Activated CD4-positive, alpha-beta T cell treated with anti-CD3 and anti-CD28 coated beads, Interleukin-2, amount 50 U/mL, for 24 hours (primary cell): ENCODE measurements at places on chromosomes 7 and 10.

DNA sequence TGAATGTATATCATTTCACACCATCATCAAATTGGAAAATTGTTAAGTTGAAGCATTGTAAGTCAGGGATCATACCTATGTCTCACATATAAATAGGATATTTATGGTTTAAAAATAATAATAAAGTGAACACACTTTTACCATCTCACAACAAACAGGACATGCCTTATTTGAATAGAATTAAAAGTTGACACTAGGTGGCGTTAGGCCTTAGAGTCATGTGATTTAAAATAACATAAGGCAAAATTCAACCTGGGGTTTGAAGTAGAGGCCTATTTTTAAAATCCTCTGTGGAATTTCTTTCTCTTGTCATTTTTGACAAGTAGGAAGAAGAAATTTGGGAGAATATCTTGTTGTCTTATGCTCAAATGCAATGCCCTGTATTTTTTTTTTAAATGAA is 184.7 kb upstream of the PCDH15 start:
- DNase-seq: no peak

- no peak for DNase-seq
These were observed 164.6 kb downstream of the SKAP2 start for GRCh38 chr7:26699766-26700165.

DNA sequence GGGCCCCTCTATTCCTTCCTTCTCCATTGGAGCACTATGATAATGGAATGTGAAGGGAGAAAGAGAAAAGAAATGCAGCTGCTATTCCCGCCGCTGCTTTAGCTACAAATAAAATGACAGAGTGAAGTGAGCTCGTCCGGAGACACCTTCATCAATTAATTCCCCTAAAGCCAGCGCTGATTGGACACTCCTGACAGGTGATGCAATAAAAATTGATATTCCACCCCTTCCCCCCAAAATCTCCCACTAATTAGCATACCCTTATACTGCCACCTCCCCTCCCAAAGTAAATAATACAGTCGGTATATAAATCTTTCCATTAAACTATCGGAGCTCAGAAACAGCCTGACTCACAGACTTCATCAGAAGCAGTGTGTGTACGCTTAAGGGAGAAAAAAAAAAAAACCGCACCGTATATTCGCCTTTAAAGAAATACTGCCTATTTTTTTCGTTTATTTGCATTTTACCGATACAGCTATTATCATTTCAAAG is 7.3 kb downstream of the SKIDA1 start:
- DNase-seq: no peak

- DNase-seq: no peak
These were observed 341.4 kb upstream of the PODXL start for GRCh38 chr7:131897790-131898165.

GRCh38 chr7:129264534-129264933 is 39.7 kb downstream of the AHCYL2 start:
- DNase-seq: no peak

DNA sequence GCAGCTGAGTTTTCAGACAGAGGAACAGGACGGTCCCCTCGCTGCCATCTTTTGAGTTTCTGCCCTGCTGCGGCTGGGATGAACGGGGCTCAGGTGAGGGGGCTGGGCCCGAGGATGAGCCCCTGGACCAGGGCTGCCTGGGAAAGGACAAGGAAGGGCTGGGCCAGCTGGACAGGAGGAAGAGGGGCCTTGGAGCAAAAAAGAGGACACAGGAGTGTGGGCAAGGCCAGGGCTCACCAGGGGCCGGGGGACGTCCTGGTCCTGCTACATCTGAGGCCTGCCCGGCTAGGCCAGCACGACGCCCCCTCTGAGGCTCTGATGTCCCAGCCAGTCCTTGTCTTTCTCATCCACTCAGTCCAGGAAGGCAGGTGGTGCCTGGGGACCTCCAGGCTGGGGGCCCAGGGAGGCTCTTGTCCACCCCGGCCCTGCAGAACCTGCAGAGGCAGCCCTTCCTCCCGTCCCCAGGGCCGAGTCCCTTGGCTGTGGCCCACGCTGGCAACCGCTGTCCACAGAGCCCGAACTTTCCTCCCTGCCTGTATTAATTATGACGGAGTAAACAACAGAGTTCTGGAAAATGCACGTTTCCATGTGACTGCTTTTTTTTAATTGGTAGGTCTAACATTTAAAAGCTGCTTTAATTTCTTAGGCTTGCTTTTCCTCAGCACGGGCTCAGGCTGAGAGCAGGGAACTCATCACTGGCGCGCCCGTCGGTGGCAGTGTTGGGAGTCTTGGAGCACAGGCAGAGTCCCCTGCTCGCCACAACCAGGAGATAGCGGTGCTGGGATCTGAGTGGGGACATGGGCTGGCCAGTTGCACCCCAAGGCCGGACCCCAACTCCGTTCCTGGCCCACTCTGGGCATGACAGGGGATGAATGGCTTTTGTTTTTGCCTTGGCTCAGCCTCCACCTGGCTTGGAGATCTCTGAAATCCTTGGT is 187.7 kb downstream of the ELFN1 start:
- DNase-seq: no peak

GRCh38 chr10:4742217-4742616 is 83.8 kb upstream of the AKR1E2 start:
- DNase-seq: no peak

DNA sequence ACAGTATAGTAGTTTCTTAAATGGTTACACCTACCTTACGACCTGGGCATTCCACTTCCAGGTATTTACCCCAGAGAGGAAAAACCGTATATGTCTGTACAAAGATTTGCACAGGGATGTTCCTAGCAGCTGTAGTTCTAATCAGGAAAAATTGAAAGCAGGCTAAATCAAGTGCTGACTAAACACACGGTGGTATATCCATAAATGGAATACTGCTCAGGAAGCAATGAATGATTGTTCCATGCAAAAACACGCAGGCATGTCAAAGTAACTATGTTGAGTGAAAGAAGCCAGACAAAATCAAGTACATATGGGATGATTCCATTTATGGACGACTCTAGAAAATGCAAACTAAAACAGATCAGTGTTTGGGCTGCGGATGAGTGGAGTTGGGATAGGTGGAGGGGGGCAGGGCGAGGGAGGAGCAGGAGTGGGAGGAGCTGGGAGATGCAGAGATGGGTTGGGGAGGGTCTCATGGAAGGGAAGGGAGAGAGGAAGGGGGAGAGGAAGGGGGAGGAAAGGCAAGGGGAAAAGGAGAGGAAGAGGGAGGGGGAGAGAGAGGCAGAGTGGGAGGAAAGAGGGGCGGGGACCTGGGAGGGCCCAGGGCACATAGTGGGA is 484 bp upstream of the MSRB2 start:
- no peak for DNase-seq

- DNase-seq: no peak
These were observed 124.2 kb downstream of the TES start for GRCh38 chr7:116334555-116334954.

- DNase-seq: no peak
These were observed 80.7 kb downstream of the TCERG1L start for GRCh38 chr10:131230641-131231322.

- no peak for DNase-seq
These were observed 372.8 kb upstream of the CELF2 start for GRCh38 chr10:10644676-10645385.

- no peak for DNase-seq
These were observed 80.5 kb upstream of the PRKG1 start for GRCh38 chr10:50993771-50994251.

DNA sequence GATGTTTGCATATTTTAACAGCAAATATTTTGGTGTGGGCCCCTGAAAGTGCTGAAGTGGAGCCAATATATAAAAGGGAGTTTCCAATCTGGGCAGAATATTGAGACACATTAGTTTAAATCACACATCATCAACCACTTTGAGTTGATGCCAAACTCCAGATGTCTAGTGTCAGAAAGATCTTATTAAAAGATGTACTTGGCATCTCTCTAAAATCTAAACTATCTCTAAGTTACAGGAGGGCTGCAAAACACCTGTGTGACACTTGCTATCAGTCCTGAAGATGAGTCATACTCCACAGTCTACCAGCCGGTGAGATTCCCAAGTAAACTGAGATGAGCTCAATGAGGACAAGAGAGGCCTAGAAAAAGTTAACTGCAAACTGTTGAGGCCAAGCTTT is 11.4 kb downstream of the JAZF1 start:
- no peak for DNase-seq

DNA sequence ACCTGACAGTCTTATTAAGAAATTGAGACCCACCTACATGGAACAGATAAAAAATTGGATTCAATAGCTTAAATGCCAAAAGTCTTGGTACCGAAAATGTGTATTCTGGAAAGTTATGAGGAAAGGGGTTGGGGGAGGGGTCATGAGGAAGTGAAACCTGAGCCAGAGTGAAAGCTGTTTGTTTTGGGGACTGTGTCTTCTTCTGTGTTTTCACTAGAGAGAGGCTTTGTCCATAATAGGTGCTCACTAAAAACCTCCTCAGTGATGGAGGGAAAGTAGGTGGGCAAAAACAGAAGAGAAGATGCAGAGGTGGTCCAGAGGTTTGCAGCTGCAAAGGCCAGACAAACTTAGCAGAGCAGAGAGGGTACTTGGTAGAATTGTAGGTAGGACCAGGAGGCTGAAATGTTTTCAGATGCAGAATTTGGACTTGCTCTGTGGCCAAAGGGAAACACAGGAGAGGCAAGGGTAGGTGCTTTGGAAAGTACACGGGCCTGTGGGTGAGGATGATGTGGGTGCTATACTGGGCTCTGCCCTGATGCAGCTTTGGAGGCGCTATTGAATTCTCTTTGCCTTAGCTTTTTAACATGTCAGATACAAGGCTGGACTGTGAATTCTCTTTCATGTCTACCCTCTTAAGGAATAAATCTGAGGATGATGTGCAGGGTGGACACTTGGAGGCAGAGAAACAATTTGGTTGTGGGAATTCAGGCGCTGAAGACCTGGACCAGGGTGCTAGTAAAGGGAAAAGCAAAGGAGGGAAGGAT is 254.6 kb downstream of the PTEN start:
- no peak for DNase-seq

- no peak for DNase-seq
These were observed 83.0 kb downstream of the NRG3 start for GRCh38 chr10:81957976-81958375.

- no peak for DNase-seq
These were observed 10.1 kb downstream of the CARD11 start for GRCh38 chr7:3033581-3033980.

DNA sequence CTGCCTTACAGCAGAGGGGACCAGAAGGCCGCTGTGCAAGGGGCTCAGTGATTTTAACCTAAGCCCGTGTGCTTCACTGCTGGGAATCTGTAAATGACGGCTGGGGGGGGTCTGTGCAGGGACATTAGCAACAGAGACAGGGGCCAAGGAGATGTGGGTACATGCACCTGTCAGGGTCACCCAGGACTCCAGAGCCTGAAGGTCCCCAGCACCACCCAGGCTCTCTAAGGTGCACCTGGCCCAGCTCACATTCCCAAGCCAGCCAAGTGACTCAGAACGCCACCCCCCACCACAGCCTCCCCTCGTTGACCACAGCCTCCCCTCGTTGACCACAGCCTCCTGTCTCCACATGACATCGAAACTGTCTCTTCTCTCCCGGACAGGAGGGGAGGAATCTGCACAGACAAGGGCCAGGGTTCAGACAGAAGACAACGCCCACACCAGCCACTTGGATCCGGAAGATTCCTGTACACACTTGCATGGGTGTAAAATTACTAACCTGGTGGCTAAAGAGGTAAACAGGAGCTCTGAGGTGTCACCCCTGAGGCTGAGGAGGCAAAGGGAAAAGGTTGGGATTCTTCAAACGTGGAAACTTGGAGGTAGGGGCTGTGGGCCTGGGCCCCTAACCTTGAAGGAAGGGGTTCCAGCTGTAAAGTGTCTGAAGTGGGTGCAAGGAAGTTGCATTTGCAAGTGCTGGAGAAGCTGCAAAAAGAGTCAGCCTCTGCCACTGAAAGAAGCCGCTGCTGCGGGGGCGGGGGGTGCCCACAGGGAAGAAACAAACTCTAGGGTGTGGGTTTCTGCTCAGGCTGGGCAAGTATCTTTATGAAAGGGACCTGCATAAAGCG is 27.0 kb downstream of the CALML3 start:
- no peak for DNase-seq

DNA sequence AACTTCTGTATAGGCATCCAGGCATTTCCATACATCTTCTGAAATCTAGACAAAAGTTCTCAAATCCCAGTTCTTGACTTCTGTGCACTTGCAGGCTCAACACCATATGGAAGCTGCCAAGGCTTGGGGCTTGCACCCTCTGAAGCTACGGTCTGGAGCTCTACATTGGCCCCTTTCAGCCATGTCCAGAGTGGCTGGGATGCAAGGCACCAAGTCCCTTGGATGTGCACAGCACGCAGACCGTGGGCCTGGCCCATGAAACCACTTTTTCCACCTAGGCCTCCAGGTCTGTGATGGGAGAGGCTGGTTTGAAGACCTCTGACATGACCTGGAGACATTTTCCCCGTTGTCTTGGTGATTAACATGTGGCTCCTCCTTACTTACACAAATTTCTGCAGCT is 1645.1 kb downstream of the REEP3 start:
- DNase-seq: no peak

DNA sequence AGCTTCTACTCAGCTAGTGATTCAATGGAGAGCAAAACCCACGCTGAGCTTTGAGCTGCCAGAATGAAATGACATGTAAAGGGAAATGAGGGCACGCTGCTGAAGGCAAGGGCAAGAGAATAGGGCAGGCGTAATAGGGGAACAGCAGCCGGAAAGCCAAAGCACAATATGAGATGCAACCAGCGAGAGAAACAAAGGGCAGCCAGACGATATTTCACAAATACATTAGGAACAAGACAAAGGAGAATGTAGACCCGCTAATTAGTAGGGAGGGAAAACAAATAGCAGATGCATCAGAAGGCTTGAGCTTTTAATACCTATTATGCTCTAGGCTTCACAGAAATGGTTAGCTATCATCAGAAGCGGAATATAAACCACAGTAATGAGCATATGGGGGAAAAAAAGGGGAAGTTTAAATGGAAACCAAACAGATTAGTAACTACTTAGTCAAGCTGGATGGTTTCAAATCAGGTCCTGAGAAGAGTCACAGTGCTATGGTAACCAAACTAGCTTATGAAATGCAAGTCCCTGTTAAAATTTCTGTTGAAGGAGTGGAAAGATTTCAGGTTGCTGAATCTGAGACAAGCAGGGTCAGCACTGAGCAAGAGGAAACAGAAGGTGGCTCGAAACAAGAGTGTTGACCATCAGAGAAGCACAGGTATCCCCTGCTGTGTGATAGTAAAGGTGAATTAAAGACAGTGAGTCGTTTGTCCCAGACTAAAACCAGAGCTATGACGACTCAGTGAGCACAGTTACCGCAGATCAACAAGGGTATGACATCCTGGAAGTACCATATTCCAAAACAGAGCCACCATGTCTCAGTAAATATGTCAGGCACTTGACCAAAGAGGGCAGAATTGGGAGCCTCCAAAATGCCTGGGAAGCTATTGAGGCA is 496.9 kb upstream of the CELF2 start:
- DNase-seq: no peak

- DNase-seq: no peak
These were observed 140.4 kb downstream of the NRBF2 start for GRCh38 chr10:63273577-63273976.
